Breast epithelium (tissue), 4 donors: ENCODE measurements at places on chromosomes 7 and 10. TPM values are rescaled to one million over a fixed set of nuclear protein-coding genes. Genes with fewer than 3 reads are reported as not detected.

Gene PARG
- 45.4 TPM for total RNA-seq

Gene CDHR1
- total RNA-seq = 0.16 TPM

- H3K36me3 ChIP-seq = no peaks in the 10 kb centered on the region
- H3K27me3 ChIP-seq = peaks cover 100% of the 10 kb centered on the region
- no peak for DNase-seq
- no peak within 1 kb of the TSS for H3K27ac ChIP-seq
Observed at GRCh38 chr7:27242555-27243339, at the start of gene EVX1. EVX1 (plus strand) TSS chr7:27242802; CDS start chr7:27243031, 229 bp downstream.

Gene PTPRN2
- 2.2 TPM for total RNA-seq

DNA sequence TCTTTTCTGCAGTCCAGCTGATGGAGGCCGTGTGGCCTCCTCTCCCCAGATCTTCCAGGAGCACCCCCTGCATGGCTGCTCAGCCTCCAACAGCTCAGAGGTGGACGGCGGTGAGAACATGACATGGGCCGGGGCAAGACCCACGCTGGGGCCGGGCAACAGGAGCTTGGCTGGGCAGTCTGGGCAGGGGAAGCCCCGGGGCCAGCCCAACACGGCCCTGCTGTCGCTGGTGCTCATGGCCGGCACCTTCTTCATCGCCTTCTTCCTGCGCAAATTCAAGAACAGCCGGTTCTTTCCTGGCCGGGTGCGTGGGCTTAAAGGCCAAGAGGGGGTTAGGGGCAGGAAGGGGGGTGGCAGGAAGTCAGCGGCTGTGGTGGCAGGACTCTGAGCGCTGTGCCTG lies 6.6 kb downstream of the FASTK start:
- no peak overlapping the region for H3K27ac ChIP-seq
- H3K4me1 ChIP-seq = no peaks in the 10 kb centered on the region
- DNase-seq = no peak
